Naive B cell (primary cell): ENCODE measurements at places on chromosomes 11 and 22. TPM values are rescaled to one million over a fixed set of nuclear protein-coding genes. Genes with fewer than 3 reads are reported as not detected.

- no peak for DNase-seq
Measured at GRCh38 chr11:112511911-112512310, 251.3 kb upstream of the PLET1 start.

DNA sequence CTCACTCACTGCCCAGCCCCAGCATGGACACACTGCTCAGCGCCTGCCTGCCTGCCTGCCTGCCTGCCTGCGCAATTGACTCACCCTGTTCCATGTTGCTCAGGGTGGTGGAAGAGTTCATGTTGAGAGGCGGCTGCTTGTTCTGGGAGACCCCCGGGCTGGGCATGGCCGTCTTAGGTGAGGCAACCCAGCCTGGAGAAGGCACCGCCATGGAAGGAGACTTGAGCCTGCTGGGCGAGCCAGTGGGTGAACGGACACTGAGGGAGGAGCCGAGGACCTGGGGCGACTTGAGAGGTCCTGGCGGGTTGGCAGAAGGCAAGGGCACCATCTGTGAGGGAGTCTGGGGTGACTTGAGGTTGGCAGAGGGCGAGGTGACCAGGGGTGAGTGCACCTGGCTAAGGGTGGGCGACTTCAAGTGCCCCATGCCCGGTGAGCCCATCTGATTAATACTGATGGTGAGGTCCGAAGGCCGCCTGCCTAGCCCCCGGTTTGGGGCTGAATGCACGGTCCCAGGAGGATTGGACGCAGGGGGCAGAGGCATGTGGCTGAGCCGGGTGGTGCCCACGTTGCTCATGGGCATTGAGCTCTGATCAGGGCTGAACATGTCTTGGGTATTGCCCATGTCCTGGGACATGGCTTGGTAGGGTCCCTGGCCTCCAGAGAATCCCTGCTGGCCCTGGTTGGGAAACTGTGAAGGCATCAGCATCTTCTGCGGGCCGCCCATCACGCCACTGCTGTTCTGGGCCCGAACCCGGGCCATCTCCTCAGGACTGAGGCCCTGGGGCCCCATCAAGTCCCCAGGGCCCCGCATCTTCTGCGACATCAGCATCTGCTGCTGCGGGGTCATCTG lies 17.1 kb downstream of the CXCR5 start:
- DNase-seq, result no peak

- DNase-seq, result no peak
Measured at GRCh38 chr11:11416502-11416901, 63.5 kb upstream of the CSNK2A3 start.

- DNase-seq, result no peak
Measured at GRCh38 chr11:128902515-128903066, 11.4 kb downstream of the KCNJ5 start.

- no peak for DNase-seq
Measured at GRCh38 chr22:44895296-44896055, 114.3 kb downstream of the PHF21B start.

DNA sequence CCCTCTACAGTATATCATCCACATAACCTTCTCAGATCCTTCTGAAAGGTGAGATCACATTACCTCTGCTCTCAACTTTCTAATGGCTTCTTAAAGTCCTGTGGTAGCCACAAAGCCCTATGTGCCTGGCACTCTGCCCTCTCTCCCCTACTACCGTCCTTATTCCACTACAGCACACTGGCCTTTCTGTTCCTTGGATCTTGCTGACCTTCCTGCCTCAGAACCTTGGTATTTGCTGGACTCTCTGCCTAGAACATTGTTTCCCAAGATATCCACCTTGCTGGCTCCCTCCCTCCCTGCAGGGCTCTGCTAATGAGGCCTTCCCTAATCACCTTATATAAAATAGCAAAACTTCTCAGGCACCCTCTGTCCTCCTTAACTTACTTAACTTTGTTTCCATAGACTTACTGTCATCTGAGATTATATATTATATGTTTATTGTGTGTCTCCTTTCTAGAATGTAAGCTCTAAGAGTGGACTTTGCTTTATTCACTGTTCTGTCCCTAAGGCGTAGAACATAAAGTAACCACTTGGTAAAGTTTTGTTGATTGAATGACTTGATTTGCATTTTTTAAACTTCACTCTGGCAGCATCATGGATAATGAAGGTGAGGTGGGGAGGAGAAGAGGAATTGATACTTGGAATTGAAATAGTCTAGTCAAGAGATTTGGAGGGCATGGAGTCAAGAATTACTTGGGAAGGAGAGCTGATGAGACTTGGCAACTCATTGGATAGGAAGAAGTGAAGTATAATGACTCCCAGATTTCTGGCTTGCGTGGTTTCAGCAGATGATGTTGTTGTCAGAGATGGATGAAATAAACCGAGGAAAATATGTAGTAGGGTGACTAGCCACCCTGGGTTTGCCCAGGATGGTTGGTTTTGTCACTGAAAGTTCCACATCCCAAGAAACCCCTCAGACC lies 10.5 kb downstream of the POLD3 start:
- DNase-seq, result no peak

DNA sequence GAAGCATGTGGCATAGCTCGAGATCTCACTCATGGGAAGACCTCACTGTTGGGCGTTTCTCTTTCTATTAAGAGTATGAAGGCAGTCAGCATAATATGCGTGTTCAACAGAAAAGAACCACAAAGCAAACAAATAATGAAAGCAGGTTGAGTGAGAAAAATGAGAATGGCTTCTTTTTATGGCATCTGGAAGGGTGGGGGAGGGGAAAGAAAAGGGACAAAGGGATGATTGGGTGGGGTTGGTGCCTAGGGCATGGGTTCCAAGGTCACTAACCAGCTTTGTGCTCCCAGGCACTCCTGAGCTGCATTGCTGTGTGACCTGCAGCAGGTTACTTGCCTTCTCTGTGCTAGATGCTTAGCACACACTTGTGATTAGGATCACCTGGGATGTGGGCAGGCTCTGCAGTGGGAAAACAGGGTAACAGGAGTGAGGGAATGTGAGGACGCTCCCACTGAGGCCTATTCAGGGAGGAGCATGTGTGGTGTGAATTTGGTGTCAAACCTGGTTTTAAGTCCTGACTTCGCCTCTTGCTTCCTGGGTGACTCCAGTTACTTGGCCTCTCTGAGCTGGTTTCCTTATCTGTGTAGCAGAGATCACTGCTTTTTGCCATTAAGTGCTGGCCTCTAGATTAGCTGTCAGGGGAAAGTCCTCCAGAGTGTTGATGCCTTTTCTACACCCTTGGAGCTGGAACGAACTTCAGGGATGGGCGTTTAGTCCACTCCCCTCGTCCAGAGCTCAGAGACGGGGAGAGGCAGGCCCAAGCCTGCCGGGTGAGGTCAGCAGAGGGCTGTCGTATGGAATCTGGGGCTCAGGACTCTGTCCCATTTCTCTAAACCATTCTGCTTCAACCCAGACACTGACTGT lies 74.8 kb downstream of the KIAA1671 start:
- DNase-seq, result no peak

The TMX2 gene
- polyA plus RNA-seq, result 61.5 TPM

The C1QTNF5 gene
- polyA plus RNA-seq, result not detected

The SYT12 gene
- not detected for polyA plus RNA-seq

The CRACR2B gene
- polyA plus RNA-seq, result 0.41 TPM

The MIAT gene
- polyA plus RNA-seq, result 0.09 TPM

The EIF4G2 gene
- polyA plus RNA-seq, result 536 TPM

The MAP6 gene
- polyA plus RNA-seq, result not detected

The MFRP gene
- not detected for polyA plus RNA-seq
